ENCODE measurements at places on chromosomes 7 and 10.
A peak's percentile ranks its signal among the peaks of the same experiment; 100 is the strongest.

GRCh38 chr10:75099952-75100763 is 11.3 kb upstream of the SAMD8 start:
- DNase-seq = peak; percentile 67

DNA sequence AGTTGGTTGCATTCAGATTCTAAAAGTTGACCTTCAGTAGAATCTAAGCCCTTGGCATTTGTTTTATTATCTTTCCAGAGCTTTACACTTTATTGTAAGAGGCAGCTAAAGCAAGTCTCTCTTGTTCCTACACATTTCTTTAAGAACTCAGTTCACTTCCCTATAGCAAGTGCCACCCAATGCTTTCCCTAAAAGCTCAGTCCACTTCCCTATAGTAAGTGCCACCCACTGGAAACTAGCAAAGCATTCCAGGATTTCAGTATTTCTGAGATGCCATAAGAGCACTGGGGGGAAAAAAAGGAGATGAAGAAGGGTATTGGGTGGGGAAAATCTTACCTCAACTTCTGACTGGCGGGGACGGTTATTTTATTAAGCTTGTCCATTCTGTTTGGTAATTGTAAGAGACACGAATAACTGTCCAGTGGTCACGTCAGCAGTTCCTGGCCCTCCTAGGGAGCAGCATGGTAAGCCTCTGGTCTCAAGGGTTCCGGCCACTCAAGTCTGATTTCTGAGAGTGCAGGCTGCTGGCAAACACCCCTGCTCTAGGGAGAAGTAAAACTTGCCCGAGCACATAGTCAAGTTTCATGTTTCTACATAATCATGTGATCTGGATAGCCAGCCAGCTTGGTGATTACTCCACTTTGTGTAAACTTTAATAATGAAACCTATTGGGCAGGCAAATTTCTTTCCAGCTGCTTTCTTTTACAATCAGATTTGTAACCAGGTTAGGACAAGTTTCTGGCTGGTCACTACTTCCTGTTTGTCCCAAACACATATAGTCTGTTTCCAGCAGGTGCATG is at the start of gene BLNK:
Gene BLNK (minus strand): TSS at position 554 of the 800 bp plus-strand sequence. CDS start 171 bp downstream, at position 383.
- DNase-seq = no peak

DNA sequence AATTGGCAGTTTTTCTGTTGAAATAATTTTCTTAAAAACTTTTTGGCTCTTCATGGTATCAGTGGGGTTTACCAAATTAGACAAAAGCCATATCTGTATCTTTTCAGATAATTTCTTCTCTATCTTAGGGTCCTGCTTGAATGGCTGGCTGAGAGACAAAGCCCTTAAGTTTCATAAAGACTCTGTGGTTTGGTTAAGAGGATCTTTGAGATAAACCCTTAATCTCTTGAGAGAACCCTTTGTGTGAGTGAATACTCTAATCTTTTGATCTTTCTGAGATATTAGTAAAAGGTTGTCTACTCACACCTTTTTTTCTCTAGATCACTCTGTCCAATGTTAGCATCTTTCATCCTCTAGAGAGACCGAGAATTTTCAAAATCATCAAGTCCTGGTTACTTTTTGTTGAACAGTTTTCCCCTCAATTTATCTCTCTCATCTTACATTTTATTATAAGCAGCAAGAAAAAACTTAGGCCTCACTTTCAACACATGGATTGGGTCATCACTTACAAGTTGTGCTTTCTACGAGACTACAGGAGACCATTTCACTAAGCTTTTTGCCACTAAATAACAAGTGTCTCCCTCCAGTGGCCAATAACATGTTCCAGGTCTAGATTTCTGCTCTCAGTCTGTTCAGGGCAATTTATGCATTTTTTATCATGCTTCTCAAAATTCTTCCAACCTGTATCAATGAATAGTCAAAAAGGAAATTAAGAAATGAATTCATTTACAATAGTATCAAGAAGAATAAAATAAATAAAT is 28.4 kb downstream of the DNAJC9 start:
- peak; percentile 66 for DNase-seq

- DNase-seq = no peak
These were observed 102.1 kb downstream of the VPS41 start for GRCh38 chr7:38806912-38807311.

DNA sequence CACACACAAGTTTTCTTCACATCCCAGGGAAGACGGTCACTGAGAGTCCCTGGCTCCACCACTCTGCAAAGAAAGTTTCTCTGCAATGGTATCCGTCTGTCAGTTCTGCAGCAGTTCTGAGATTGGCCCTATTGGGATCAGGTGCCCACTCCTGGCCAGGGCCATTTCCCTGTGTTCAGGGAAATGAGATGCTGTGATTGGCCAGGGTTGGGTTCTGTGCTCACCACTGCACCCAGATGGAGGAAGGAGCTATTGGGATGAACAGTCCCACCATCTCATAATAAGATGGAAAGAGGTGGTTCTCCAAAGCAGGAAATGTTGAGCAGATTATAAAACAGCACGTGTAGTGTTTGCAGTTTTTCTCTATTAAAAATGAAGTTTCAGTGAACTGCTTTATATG is 13.3 kb upstream of the PIP4K2A start:
- peak; percentile 41 for DNase-seq

DNA sequence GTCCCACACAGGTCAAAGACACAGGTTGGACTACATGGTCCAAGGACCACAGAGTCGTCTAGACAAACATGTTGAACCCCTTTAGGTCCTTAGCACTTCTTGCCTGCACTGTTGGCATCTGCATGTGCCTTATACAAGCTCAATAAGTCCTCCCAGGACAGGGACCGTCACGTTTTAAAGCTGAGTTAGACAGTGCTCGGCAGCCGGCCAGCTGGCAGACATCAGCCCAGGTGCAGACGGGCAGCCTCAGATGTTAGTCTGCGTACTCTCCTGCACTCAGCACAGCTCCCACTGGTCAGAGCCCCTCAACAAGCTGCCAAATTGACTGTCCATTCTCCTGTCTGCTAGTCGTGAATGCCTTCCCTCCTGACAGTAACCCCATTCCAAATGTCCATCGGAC is 34.9 kb downstream of the PARP12 start:
- DNase-seq = no peak

DNA sequence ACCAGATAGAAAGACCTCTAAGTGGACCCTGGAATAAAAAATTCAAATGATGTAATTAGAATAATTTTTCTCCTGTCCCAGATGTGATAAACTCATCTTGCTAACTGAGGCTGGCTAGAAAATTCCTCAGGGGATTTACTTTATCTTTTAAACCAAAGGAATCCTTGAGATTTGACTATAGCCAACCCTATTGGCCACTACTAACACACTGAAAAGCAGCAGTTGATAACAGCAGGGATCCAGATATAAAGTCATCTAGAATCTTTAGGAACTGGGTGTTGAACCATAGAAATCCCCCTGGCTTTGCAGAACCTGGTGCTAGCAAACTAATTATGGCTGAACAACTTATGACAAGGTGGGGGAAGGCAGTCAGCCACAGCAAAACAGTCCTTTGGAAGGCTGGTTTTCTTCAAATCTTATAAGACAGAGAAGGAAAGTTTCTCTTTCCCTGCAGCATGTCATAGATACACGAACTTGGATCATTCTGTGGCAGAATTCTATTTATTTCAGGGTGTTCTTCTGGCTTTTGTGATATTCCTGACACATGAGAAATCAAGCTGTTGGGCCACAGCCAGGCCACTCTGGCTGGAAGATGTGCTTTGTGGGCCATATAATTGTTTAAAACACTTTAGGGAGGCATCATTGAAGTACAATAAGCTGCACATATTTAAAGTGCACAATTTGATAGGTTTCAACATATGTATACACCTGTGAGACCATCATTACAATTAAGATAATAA is 643.6 kb downstream of the SORCS3 start:
- DNase-seq = no peak

DNA sequence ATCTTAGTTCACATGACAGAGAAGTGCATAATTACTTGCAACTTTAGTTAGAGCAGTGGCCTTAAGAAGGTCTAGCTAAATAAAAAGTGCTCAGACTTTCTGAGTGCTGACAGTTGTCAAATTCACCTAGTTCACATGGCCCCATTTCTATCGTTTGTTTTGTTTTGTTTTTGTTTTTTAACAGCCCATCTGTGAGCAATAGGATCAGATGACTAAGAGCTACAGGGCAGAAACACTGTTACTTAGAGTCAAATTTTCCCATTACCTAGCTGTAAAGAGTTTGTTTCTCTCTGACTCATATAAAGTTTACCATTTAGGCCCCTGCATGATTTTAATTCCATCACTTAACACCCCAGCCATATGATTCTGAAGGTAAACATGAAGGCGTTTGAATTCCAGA is 18.8 kb downstream of the CAV1 start:
- DNase-seq = no peak

DNA sequence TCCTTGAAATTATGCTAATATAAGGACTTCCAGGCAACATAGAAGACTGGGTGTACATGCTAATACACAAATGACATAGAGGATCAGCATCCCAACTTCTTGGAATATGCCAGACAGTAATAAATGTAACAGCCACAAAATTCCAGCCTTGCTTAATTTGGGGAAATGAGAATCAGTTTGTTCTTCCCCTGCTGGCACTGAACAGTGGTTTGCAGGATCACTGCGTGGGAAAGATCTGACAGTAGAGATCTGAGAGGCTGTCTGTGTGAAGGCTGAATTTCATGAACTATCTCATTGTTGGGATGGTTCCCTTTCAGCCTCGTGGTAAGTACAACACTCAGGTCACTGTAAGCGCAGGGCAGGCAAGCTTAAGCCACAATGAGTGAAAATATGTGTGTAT is 1078.0 kb downstream of the LRMDA start:
- peak; percentile 75 for DNase-seq

- DNase-seq = no peak
These were observed 359.4 kb upstream of the NFE2L3 start for GRCh38 chr7:25792586-25792985.

DNA sequence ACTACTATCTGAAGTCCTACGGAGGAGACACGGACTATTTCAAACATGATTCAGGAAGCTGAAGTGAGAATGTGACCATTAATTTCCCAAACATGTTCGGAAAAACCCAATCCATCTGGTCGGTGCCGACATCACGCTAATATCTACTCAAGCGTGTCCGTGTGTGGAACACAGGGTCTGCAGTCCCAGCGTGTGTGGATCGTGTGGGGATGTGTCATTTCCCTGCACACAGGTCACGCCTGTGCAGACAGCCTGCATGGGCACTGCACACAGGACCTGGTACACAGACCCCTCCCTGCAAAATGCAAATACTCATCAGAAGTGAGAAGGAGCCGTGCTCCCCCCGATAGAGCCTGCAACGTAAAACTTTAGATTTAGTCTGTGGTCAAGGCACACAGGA is 57.8 kb downstream of the CARD11 start:
- DNase-seq = no peak

DNA sequence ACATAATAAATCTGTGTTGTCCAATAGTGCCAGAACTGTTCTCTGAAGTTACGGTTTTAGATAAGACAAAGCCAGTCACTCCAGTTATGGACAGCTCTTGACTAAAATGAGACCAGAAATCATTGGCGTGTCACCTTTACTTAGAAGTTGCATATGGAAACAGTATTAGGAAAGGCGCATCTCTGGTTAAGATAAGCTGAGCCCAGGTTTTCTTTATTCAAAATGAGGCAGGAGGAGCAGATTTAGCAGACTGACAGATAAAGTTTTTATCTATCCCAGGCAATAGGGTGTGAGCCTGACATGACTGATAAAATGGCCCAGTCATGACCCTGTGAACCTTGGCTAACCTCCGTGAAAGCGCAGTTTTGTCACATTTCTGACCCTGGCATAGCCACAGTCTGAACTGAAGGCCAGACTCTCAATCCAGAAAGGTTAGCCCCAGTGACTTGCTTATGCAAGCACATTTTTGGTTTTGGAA is 4.2 kb downstream of the CYP26A1 start:
- DNase-seq = no peak

DNA sequence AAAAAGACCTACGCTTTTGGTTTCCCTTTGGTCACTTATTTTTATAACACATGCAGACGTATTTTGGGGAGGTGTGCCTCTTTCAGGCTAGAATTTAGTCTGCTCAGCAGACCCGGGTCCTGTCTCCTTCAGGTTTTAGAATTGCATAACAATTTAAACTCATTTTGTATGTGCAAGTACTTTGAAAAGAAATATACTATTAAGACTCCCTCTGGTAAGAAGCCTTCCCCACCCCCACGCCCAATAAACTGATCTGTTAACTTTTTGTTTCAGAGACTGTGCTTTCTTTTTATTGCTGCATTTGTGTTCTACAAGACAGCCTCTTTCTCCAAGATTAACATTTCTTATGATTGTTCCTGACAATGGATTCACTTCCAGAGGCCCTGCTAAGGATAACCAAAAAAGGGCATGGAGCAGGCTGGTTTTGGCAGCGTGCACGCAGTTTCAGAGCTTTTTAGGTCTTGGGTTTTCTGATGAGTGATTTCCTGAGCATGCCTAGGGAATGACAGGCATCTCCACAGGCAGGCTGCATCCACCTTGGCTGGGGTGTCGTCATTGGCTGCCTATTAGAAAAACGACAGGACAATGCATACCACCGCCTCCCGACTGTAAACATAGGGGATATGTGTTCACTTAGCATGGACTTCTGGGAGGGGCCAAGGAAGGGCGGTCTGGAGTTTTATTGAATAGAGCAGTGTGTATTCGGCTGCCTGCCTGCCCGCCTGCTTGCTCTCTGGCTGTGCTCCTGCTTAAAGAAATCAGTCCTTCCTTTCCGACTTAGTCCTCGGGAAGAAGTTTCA is at the start of gene CALD1:
Gene CALD1 (plus strand): TSS at position 694 of the 800 bp plus-strand sequence. CDS start 88,100 bp downstream, outside the sequence.
- DNase-seq = peak; percentile 93

- DNase-seq = no peak
These were observed 258.1 kb downstream of the RPS24 start for GRCh38 chr10:78291722-78292121.

DNA sequence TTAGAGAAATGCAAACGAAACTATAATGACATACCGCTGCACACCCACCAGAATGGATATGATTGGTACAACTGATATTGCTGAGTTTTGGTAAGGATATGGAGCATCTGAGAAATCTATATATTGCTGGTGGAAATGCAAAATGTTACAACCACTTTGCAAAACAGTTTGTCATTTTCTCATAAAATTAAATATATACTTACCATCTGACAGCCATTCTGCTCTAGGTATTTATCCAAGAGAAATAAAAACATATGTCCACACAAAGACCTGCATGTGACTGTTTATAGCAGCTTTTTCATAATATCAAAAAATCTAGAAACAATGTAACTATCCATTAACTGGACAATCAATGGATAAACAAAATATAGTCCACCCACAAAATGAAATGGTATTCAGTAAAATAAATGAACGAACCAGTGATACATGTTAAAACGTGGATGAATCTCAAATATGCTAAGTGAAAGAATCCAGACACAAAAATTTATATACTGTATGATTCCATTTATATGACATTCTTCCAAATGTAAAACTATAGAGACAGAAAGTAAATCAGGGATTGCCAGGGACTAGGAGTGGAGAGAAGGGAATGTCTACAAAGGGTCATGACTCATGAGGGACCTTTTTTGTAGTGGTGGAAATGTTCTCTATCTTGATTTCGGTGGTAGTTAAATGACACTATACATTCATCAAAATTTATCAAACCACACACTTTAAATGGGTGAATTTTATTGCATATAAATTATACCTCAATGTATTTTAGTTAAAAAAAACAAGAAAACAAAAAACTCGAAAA is 312.0 kb upstream of the GLI3 start:
- no peak for DNase-seq

GRCh38 chr7:69568266-69568665 is 30.0 kb upstream of the AUTS2 start:
- no peak for DNase-seq

- DNase-seq = peak; percentile 11
These were observed 348.2 kb downstream of the PTPRN2 start for GRCh38 chr7:158239290-158239981.
